ENCODE measurements at places on chromosomes 3 and 15. TPM values are rescaled to one million over a fixed set of nuclear protein-coding genes. Genes with fewer than 3 reads are reported as not detected.

- DNase-seq, result no peak
These were observed 344.0 kb upstream of the PROK2 start for GRCh38 chr3:72128921-72129320.

FAM81A gene
- 4.9 TPM for total RNA-seq

GRCh38 chr3:31918179-31919150 lies 62.6 kb downstream of the OSBPL10 start:
- DNase-seq, result peak; percentile 53

- no peak for DNase-seq
These were observed 4.7 kb upstream of the DNASE1L3 start for GRCh38 chr3:58215317-58216025.

SERINC4 gene
- not detected for total RNA-seq

DNA sequence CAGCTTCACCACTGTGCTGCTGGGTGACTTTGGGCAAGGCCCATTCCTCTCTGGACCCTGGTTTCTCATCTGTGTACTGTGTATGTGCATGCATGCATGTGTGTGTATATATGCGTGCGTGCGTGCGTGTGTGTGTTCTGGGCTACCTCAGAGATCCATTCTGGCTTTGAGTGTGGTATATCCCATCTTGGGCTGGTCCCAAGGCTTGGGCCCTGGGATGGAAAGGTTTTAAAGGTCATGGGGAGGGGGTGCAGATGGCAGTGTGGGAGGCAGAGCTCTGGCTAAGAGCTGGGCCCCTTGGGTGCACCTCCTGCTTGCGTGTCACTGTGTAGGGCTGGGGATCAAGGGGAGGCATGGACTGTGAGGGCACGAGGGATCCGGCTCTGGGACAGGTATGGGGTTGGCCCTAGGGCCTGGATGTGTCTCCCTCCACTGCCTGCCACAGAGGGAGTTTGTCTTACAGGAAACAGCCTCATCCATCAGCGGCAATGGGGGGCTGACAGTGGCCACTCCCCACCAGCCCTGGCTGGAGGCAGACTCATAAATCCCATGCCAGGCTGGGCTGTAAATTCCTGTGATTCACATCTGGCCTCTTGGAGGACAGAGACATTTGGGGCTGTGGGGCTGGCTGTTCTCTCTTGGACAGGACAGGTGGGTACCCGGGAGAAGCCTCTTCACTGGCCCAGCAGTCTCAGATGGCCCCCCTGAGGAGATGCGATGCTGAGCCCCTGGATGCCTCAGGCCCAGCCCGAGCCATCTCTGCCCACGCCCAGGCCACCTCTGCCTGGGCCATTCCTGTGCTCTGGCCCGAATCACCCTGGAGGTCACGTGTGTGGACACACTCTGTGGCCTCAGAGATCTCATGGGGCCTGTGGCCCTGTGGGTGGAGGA lies 21.4 kb upstream of the CSPG4 start:
- no peak for DNase-seq

SPATA12 gene
- not detected for total RNA-seq
